Stimulated activated CD4-positive, alpha-beta T cell treated with anti-CD3 and anti-CD28 coated beads, Interleukin-1b, Interleukin-23, amount 100 ng/mL, for 1 hour (primary cell): ENCODE measurements at places on chromosomes 13 and 19.
A peak's percentile ranks its signal among the peaks of the same experiment; 100 is the strongest.

DNA sequence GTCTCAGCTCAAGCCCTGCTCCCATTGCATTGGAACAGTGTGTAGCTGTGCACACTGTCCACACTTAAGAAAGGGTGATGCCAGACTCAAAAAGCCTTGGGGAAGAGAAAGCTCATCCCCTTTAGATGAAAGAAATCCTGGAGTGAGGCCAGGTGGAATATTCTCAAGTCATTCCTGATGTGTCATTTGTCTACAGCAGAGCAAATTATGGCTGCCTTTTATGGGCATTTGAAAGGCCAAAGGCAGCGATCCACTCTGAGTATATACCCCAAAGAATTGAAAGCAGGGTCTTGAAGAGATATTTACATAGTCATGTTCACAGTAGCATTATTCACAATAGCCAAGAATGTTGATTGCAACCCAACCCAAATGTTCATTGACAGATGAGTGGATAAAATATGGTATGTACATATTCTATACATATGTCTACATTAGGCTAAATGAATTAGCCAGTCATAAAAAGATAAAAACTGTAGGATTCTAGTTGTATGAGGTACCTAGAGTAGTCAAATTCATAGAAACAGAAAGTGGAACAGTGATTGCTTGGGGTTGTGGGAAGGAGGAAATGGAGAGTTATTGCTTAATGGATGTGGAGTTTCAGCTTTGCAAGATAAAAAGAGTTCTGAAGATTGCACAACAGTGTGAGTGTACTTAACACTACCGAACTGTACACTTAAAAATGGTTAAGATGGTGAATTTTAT lies 214.9 kb downstream of the KCNRG start:
- no peak for DNase-seq

DNA sequence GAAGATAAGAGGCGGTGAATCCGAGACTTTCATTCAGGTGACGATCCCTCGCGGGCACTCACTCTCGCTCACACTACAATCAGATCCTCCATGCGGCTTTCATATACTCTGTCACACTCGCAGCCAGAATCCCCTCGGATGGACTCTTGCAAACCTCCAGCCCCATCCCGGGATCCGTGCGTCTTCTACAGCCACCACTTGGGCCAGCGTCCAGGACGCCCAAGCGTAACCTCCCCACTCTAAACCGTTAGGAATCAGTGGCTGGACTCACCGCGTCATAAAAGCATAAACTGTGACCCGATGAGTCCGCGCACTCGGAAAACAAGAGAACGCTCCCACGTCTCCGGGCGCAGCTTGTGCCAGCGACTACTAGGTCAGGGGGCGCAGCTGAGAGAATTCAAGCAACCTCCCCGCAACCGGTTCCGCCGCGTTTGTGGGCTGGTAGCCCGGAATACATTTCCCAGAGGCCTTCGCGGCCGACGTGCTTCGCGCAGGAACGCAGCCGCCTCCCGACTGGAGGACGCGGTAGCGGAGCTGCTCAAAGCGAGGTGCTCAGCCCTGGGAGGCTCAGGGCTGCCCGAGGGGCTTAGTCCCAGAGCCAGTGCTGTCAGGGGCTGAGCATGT lies 27.6 kb downstream of the ZNF607 start:
- peak; percentile 37 for DNase-seq

GRCh38 chr13:93338906-93339305 lies 112.3 kb downstream of the GPC6 start:
- no peak for DNase-seq

GRCh38 chr19:55147545-55148251 lies 1.3 kb downstream of the TNNT1 start:
- no peak for DNase-seq

- no peak for DNase-seq
These were observed 851.2 kb downstream of the PCDH9 start for GRCh38 chr13:66378894-66379293.

GRCh38 chr19:19946226-19946625 lies 45.5 kb downstream of the ZNF93 start:
- DNase-seq, result no peak

DNA sequence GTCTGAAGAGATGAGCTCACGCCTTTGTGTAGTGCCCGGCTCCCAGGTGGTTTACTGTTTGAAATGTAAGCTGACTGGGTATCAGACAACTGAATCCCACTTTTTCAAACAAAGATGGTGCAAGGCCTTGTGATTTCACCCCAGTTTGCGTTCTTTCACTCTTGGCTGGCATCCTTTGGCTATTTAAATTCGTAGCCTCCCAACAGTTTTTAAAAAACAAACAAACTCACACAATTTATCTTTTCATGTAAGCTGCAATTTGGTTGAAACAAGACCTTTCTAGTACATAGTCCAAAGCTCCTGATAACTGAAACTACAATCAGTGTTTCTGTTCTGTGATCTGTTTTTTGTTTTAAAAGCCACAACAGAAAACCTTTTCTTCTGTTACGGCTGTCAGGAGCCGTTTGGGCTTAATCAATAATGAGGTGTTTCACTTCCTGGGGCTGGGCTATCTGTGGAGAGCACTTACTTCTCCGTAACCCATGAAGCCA lies 65.1 kb upstream of the NPAS1 start:
- DNase-seq, result no peak
